Stimulated activated naive CD8-positive, alpha-beta T cell treated with anti-CD3 and anti-CD28 coated beads, Interleukin-15, Interleukin-2, amounts not matched to agents 100 U/mL and 50 U/mL, for 24 hours (primary cell): ENCODE measurements at places on chromosomes 12 and 14.
A peak's percentile ranks its signal among the peaks of the same experiment; 100 is the strongest.

- DNase-seq, result no peak
Observed at GRCh38 chr12:52529417-52529816, 9.2 kb upstream of the KRT5 start.

GRCh38 chr12:11778713-11779685, 129.5 kb downstream of the ETV6 start:
- no peak for DNase-seq

- DNase-seq, result no peak
Observed at GRCh38 chr14:100144996-100145646, 14.3 kb downstream of the DEGS2 start.

GRCh38 chr12:31732926-31733548, 4.2 kb upstream of the AMN1 start:
- DNase-seq, result peak; percentile 62

- no peak for DNase-seq
Observed at GRCh38 chr14:75456069-75456996, 28.5 kb downstream of the JDP2 start.

DNA sequence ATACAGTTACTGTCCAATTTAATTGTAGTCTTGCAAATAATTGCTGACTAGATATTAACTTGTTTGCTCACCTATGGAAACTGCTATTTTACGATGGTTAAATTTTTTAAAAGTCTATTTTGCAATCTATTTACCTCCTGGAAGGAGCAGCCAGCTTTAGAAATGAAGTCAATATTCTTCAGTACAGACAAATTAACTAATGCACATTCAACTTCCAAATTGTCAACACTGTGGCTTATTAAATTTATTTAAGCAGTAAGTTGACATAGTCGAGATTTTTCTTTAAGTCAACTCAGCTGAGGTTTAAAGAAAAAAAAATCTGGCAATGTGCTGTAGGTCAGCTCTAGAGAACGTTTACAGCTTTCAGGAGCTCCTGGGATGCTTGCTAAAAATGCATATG, 221.2 kb downstream of the SSPN start:
- no peak for DNase-seq

- DNase-seq, result no peak
Observed at GRCh38 chr12:47686645-47687240, 19.1 kb downstream of the RPAP3 start.

- DNase-seq, result no peak
Observed at GRCh38 chr12:124874988-124875802, 11.5 kb upstream of the SCARB1 start.

- DNase-seq, result no peak
Observed at GRCh38 chr14:95101736-95102679, 55.3 kb downstream of the DICER1 start.

- no peak for DNase-seq
Observed at GRCh38 chr12:45008211-45008610, 42.7 kb downstream of the DBX2 start.

GRCh38 chr12:66041651-66042363, 88.7 kb downstream of the LLPH start:
- DNase-seq, result no peak

DNA sequence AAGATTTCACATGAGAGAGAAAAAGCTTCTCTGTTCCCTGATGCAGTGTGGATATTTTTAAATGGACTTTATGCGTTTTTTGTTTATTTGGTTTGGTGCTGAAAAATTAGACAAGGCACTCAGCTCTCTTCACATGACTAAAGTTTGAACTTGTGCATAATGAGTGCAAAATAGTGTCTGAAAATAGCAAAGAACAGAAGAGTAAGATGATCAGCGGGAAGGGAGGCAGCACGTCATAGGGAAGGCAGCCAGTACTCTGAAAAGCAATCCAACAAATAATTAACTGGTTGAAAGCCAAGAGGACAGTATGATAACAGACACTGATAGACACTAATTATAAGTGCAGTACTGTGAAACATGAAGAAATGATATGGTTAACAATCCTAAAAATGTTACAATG, 46.6 kb upstream of the CDKN3 start:
- DNase-seq, result no peak

DNA sequence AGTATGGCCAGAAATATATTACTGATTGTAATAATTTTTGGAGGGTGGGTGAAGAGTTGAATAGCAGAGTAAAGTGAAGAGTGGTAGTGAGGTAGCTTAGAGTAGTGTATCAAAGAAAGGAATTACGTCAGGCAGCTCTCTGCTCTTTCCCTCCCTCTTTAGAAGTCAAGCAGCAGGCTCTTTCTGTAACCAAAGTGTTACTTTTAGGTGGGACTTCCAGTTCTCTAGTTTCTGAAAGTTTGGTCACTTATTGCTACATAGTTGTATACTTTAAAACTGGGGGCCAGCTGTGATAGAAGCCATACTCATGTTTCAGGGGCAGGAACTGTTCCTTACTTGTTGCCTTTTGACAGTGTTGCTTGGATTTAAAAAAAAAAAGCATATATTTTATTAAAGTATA, 30.6 kb downstream of the ATF7IP start:
- no peak for DNase-seq

DNA sequence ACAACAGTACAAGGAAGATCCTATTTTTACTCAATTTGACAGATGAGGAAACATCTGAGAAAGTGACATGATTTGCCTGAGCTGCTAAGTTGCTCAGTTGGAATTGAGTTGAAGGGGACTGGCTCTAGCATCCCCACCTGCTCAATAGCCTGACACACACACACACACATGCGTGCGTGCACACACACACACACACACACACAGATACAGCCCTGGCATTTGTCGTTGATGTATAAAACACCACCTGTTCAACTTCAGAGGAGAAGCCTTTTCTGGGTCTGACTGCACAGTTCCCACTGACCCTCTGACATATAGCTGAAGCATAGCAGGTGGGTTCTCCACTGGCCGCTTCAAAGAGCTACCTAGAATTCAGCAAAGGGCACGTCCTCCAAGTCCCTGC, 1045.9 kb downstream of the VRK1 start:
- no peak for DNase-seq

- DNase-seq, result no peak
Observed at GRCh38 chr14:61965030-61965745, 203.0 kb downstream of the SNAPC1 start.

- DNase-seq, result no peak
Observed at GRCh38 chr12:100234591-100235304, 32.1 kb downstream of the DEPDC4 start.

GRCh38 chr12:75302781-75303180, 27.3 kb downstream of the CAPS2 start:
- no peak for DNase-seq

DNA sequence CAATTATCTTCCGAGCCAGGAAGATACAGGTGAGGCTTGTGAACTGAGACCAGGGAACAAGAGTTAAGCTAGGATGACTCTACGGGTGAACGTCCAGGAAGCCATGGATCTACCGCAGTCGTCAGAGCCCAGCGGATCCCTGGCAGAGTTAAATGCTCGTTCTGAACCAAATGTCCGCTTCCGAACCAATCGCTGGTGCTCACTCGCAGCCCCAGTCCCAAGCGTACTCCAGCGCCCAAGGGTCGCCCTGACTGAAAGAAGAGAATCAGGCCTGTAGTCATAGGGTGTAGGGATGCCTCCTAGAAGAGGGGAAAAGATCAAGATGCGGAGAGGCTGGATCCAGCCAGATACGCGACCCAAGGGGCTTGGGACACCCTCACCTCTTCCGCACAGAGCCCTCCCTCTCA, 283 bp downstream of the VIPAS39 start:
- no peak for DNase-seq

GRCh38 chr14:32576088-32576795, 247.1 kb downstream of the AKAP6 start:
- DNase-seq, result peak; percentile 15

DNA sequence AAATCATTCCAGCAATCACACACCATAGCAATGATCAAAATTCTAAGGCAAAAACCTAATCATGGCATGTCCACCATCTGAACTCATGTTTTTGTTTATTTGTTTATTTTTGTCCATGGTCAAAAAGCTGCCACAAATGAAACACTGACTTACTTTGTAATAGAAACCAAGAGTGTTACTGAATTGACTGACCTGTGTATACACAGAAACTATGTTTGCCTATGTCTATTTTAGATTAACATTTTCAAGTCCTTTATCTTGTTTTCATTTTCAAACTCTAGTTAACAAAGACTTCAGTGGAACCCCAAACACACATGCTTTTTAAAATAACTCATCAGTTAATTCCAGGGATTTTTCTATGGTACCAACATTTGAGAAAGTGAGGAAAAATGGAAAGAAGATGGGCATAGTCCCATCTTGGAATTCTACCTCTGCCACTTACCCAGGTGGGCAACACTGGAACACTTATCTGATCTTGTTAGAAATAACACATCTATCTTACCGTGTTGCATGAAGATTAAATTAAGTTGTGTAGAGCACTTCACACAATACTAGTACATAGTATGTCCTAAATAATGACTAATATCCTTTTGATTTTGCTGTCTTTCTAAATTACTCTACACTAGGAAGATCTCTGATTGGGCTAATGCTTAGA, 6.4 kb downstream of the LUM start:
- DNase-seq, result no peak

DNA sequence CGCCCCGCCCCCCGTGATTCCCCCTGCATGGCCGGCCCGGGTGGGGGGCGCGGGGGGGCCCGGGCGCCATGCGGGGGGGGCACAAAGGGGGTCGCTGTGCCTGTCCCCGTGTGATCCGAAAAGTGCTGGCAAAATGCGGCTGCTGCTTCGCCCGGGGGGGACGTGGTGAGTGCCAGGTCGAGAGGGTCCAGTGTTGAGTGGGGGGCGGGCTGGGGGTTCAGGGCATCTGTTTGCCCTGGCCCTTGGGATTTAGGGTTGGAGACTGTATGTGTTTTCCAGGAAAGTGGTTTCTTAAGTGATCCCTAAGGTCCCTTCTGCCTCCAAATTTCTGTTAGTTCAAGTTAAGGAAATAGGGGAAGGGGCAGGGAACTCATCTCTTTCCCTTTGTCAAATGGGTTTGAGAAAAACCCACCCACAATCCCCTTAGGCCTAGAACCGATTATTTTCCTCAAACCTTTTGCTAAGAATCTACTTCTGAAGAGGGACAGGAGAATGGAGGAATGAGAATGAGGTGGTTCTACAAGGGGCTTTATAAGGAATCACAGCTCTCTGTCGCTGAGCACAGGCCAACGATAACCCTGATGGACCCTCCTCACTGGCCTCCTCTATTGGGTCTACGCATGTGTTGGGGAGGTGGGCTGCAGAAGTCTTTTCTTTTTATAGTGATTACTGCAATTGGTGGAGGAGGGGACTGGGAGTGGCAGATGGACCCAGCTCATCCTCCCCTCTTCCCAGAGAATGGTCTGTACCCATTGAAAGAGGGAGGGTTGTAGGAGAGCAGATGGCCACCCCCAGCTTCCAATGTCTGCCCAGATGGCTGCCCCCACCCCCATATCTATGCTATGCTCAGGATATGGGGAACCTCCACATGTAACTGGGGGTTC, 834 bp downstream of the ARHGEF25 start:
- no peak for DNase-seq

DNA sequence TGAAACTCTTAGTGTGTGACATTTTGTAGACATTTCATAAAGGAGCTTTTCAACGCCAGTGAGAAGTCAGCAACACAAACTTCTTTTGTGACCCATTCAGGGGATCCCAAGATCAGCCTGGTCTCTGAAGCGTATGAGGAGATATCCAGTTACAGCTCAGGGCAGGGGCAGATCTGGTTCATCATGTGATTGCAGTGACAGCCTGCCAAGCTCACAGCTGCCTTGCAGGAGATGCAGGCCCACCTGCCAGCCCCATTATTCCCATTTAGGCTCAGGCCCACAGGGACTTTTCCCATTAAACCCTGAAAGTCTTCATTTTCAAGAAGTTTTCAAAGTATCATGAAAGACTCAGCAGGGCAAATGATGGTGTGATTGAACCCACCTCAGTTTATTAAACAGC, 38.3 kb downstream of the SRGAP1 start:
- DNase-seq, result no peak

GRCh38 chr12:81095501-81096232, 17.8 kb downstream of the ACSS3 start:
- DNase-seq, result no peak

- DNase-seq, result no peak
Observed at GRCh38 chr12:123105211-123105826, 45.6 kb downstream of the PITPNM2 start.

DNA sequence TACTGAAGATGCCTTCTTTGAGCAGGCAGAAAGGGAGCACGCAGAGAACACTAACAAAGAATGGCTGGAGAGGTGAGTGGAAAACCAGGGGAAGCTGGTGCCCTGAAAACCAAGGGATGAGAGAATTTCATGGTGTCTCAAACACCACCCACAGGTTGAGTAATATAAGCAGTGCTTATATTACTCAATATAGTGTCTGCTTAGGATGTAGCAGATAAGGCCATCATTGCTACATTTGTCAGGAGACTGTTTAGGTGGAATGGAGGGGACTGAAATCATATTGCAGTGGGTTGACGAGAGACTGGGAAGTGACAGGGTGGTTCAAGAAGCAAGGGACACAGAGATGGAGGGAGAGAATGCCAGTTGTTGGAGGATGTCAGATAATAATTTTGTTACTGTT, 20.6 kb downstream of the PKP2 start:
- no peak for DNase-seq

DNA sequence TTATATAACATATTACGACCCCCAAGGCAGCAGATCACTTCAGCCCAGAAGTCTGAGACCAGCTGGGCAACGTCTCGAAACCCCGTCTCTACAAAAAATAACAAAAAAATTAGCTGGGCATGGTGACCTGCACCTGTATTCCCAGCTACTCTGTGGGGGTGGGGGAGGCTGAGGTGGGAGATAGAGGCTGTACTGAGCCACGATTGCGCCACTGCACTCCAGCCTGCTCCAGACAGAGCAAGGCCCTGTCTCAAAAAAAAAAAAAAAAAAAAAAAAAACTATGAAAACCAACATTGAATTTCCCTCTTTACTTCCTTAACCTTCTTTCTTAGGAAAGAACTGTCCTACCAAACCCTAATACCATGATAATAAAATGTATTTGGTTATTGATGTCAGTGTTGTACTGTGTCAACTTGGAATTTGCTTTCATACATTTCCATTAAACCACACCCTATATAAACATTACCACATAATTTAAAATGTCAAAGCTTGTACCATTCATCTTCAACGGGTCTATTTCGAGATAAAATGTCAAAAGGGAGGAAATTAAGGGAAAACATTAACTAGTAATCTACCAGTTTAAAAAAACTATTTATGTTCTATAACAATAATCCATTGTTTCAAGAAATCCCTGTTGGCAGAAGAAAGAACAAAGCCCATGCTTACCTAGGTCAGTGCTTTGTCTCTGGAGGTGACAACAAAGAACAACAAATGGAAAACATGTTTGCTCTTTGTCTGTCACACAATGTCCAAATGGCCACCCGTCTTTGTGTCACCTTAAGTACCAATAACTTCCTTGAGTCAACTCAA, 17.4 kb downstream of the GALNT4 start:
- no peak for DNase-seq

- DNase-seq, result peak; percentile 81
Observed at GRCh38 chr12:38906482-38907200, 1.2 kb upstream of the CPNE8 start.

- DNase-seq, result no peak
Observed at GRCh38 chr12:77630344-77630743, 200.3 kb upstream of the NAV3 start.
